ENCODE measurements at places on chromosomes 3 and 15.

DNA sequence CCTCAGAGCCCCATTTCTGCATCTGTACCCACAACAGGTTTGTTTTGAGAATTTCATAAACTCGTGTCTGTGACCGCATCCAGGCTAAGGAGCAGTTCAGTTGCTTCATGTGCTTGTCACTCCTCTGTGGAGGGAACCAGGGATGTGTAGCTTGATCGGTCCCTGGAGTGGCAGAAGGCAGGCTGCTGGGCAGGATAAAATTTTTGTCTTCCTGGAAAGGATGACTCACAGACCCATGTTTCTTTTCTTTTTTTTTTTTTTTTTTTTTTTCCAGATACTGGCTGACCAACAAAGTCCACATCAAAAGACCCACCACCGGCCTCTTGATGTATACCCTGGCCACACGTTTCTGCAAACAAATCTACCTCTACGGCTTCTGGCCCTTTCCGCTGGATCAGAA is 70.1 kb downstream of the ST8SIA2 start:
- peak; percentile 32 for DNase-seq

- no peak for DNase-seq
These were observed 245.3 kb downstream of the RPLP1 start for GRCh38 chr15:69697916-69698315.

GRCh38 chr3:133892541-133893231 is 3.0 kb downstream of the RAB6B start:
- DNase-seq = no peak

DNA sequence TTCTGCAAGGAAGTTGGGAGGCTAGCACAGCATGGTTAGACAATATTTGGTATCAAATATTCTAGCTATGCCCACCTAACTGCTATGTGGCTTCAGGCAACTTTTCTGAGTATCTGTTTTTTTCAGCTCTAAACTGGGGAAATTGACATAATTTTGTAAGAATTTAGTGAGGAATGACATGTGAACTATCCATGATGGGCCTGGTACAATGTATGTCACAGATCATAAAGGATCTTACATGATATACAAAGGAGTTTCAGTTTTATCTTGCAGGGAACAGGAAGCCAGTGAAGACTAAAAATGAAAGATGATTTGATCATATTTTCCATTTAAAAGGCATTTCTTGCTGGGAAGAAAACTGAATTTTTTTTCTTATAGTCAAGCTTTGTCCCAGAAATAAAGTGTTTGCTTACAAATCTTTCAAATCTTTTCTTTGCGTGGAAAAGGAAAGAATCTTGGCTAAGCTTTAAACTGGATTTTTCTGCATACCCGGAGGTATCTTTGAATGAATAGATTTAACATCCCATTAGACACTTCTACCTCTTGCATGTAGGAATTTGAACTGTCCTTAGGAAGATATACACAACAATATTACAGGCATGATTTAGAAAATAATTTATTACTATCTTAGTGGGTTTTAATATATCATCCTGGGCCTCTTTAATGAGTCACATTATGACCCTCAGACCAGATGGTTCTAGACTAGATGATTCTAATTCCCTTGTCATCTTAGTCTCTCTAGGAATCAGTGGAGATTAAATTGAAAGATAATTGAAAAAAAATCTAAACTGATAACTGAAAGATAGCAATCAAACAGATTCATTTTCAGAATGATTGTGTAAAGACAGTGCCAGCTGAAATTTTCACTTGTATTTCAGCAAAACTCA is 436.0 kb upstream of the THBS1 start:
- peak; percentile 28 for DNase-seq

GRCh38 chr3:187101184-187102072 is 37.9 kb downstream of the RPL39L start:
- peak; percentile 84 for DNase-seq

DNA sequence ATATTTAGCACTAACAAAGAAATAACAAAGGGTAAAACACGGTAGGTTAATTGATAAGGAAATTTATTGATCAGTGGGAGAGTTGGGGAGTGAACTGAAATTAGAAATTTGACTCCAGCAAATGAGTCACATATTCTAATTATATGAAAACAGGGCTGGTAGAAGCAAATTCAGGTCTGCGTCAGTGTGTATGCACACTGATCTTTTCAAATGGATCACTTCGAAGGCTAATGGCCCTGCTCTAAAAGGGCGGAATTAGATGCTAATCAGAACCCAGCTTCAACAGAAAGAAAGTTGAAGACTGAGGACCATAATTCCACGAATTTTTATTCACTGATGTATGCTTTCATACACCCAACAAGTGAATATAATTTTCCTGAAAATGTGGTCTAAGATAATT is 762.4 kb upstream of the DPPA4 start:
- no peak for DNase-seq

Data from astrocyte (in vitro differentiated cells and primary cell).